NCI-H1694 (cell line): ENCODE measurements at places on chromosomes 3 and 15.

DNA sequence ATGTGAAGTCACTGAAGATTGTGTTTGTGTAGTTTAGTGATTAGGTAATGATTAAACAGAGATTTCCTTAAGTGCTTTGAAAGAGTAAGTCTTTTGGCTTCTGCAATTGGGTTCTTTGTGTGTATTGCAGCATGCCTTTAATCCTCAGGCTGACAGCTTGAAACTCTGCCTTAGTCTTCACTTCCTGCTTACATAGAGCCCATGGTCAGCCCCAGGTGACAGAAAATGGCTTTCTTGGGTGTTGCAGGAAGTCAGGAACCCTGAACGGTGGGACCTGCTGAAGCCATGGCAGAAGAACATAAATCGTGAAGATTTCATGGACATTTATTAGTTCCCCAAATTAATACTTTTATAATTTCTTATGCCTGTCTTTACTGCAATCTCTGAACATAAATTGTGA, 61.3 kb downstream of the KBTBD8 start:
- DNase-seq = no peak

DNA sequence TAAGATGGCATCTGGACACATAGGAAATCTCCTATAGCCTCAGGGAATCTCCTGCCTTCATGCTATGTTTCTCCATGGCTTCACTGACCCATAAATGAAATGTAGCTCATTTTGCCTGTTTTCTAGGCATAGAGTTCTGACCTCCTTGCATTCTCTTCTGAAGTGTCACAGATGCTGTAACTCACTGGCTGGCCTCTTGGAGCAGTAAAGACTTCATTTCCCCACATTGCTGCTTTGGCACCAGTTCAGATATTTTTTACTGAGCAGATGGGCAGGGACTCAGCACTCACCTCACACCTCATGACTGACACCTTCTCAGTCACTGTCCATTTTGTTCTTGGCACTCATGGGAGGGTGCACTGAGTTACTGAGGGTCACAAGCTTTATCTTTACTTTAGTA, 286.7 kb upstream of the TGFBR2 start:
- peak; percentile 6 for DNase-seq

- no peak for DNase-seq
These were observed 850.0 kb downstream of the CADM2 start for GRCh38 chr3:85808755-85809154.

DNA sequence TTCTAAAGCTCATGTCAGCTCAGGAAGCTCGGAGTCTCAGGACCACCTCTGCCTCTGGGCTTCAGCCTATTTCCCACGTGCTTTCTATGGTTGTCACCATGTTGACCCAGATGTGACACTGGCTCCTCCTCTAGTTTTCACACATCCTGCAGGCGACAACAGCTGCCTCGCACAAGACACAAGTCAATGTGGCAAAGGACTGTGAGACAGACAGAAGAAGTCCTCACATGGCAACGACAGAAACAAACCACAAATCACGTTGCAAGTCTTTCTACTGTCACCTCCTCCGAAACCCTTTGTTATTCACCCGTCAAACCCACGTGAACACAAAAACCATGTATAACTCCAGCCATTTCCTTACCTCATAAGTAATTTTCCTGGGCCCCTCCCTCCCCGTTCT, 194.5 kb downstream of the MEX3B start:
- no peak for DNase-seq

- DNase-seq = no peak
These were observed 37.8 kb downstream of the PTH1R start for GRCh38 chr3:46915297-46915822.

DNA sequence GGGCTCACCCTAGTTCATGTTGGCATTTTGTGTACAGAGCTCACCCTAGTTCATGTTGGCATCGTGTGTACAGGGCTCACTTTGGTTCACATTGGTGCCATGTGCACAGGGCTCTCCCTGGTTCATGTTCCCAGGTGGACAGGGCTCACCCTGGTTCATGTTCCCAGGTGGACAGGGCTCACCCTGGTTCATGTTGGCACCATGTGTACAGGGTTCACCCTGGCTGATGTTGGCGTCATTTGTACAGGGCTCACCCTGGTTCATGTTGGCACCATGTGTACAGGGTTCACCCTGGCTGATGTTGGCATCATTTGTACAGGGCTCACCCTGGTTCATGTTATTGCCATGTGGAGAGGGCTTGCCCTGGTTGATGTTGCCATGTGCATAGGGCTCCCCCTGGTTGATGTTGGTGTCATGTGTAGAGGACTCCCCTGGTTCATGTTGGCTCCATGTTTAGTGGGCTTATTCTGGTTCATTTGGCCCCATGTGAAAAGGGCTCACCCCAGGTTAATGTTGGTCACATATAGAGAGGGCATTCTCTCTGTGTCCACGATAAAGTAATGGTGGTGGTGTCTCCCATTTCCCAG, 31.7 kb upstream of the NR2C2 start:
- DNase-seq = no peak
